ENCODE measurements at places on chromosomes 3 and 15. TPM values are rescaled to one million over a fixed set of nuclear protein-coding genes. Genes with fewer than 3 reads are reported as not detected.

DNA sequence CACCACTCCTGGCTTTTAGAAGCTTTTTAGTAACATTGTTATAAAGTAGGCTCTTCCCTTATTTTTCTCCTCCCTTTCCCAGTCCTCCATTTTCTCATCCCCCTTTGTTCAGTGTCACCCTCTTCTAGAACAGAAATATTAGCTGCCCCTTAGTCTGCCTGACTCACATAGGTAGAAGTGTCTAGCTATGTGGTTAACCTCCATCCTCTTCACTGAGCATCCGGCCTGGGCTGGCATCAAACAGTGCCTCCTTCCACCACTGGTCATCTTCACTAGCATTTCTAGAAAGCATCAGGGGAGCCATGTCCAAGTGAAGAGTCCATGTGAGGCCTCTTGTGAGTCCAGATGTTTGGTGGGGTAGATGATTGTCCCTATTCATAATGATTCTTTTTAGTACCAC, 70.0 kb upstream of the SKOR1 start:
- no peak for DNase-seq

DNA sequence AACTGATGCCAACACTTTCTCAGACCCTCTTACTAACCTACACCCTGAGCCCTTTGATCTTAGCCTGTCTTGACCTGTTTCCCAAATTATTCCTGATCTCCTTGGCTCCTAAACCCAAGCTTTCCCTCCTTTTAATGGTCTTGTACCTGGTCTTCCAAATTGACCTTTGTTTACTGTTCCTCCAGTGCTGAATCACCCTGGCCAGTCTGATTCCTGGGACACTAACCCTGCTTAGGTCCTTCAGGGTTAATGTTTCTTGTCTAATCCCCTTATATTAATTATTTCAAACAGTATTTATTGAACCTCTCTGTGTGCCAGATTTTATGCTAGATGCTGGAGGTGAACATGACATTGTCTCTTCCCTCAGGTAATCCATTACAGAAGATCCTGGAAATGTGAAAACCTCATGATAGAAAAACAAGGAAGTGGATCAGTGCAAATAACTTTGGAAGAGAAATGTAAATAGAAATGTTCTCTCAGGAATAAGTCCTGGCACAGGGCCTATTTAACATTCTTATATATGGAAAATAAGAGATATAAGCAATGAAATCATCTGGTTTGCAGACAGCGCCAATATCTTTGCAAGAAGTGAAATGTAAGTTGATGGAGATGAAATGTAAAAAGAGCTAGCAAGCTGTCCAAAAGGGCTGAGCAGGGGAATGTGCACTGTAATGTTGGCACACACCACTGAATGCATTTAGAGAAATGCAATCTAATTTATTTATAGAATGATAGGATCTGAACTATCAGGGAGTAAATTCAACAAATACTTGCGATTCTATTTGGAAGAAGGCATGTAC, 20.7 kb downstream of the HGD start:
- no peak for DNase-seq

DNA sequence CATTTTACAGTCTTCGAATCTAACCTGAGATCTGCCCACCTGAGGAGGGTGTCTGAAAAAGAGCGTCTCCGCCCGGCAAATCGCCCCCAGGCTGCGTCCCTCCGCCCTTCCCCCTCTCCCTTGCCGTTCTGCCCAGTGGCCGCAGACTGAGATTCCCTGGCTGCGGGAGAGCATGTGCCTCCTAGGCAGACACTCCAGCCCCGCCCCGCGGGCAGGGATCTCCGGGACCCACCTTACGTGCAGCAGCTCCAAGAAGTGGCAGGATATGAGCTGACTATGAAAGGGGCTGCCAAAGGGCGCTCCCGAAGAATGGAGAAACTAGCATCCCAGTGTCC, 2.7 kb upstream of the WNT5A start:
- no peak for DNase-seq

TGM5 gene
- not detected for polyA plus RNA-seq

MINAR1 gene
- 1.1 TPM for polyA plus RNA-seq

DNA sequence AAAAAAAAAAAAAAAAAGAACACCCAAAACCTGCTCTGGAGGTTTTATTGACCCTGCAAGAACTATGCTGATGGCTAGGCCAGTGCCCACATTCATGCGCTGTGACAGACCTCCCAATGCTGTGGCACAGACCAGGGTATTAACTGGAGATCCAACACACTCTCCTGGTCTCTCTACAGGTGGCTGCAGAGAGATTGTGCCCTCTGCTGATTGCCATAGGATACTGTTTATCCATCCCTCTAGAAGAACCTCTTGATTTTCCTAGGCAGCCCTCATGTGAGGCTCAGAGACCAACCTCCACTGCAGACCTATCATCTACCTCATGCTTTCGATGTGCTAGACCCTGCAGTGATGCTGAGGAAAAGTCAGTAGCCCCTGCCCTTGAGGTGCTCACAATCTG, 125.5 kb upstream of the TRIM42 start:
- no peak for DNase-seq

GRCh38 chr3:150810641-150811040, 47.7 kb upstream of the SIAH2 start:
- no peak for DNase-seq

LRTM1 gene
- polyA plus RNA-seq, result not detected

DNA sequence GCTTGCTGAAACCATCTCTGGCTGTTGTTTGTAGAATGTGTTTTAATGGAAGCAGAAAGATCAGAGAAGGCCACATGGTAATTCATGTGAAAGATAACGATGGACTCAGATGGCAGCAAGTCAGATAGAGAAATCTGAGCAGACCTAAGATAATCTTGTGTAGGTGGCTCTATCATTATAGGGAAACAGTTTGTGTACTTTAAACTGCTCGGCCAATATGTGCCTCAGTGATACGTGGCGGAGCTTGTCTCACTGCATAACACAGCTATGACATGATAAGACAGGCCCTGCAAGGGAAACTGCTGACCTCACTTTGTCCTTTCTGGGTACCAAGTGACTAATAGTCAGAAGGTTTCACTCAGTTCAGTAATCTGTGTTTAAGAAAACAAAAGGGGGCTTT, 51.0 kb downstream of the MME start:
- no peak for DNase-seq

DNA sequence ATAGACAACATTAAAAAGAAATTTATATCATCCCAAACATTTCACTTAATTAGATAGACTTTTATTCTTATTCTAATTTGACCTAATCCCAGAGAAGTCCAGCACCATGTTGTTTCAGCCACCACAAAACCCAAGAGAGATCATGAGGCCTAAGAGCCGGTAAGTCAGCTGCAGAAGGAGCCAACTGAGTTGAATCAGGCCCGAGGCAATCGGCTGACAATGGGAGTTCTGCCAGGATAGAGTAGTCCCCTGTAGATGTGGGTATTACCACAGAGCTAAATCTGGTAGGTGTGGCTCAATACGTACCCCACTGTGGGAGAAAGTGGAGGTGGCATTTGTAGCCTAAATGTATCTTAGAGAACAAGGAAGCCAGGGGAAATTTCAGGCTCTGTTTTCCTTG, 49.7 kb upstream of the UMPS start:
- no peak for DNase-seq

GRCh38 chr3:45055411-45056143, 29.5 kb downstream of the CLEC3B start:
- no peak for DNase-seq

DNA sequence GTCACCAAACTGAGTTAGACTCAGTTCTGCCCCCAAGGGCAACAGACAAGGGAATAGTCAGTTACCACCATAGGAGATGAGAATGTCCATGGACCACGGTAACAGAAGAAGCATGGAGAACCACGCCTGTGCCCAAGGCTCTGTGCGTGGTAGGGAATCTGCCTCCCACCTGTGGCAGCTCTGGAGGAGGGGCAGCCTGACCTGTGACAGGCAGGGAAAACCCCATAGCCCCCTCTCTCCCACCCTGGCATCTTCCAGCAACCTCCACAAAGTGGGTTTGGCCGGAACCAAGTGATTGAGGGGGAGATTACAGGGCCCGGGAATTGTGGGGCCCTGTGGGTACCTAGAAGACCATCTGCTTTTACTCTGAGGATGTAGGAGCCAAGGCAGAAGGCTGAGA, 14.3 kb upstream of the LTF start:
- DNase-seq, result no peak

GRCh38 chr3:198079771-198080520, 119.9 kb downstream of the LMLN start:
- no peak for DNase-seq

DNA sequence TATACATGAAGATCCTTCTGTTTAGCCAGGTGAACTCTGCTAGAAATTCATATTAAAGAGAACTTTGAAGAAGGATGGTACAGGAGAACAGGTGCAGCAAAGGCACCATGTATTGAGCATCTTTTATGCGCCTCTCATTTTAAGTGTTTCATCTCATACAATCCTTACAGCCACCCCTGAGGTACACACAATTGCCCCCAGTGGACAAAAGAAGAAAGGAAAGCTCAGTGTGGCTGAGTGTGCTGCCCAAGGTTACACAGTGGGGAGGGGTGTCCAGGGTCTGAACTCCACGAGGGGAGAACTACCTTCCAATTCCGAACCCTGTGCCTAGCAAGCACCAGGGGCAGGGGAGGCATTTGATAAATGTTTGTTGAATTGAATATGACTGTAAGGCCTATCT, 98.6 kb downstream of the MECOM start:
- DNase-seq, result no peak

DNA sequence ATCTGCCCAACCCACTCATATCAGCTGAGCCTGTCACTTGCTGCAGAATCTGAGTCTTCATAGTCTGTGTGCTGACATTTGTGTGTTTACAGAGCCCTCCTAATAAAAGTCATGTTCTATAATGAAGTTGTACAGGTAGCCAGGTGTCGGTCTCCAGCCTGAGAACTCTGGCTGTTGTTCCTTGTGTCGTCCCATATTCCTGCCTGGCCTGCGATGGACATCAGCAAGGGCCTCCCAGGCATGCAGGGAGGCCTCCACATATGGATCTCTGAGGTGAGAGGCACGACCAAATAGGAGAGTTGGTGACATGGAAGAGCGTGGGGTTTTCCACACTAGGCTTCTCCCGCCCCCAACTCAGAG, 2.9 kb downstream of the VILL start:
- DNase-seq, result no peak

CPNE9 gene
- polyA plus RNA-seq, result 0.10 TPM

DNA sequence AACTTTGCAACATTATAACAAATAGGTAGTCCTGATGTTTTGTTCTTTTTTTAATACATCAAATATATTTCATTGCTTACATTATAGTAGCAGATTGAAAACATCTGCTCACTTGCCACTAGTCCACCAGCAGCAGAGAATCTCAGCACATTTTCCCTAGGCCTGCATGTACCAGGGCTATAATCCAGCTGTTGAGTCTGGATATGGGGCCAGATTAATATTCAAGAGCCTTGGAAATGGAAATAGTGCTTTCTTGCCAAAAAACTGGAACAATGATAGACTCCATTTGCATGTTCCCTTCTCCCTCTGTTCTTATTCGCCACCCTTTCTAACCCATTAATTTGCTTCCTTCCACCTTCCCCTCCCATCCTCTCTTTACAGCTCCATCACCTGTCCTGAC, 288.0 kb downstream of the EPHA3 start:
- no peak for DNase-seq

MORC1 gene
- polyA plus RNA-seq, result 0.61 TPM

GRCh38 chr3:41317718-41318117, 118.4 kb downstream of the CTNNB1 start:
- no peak for DNase-seq

DNA sequence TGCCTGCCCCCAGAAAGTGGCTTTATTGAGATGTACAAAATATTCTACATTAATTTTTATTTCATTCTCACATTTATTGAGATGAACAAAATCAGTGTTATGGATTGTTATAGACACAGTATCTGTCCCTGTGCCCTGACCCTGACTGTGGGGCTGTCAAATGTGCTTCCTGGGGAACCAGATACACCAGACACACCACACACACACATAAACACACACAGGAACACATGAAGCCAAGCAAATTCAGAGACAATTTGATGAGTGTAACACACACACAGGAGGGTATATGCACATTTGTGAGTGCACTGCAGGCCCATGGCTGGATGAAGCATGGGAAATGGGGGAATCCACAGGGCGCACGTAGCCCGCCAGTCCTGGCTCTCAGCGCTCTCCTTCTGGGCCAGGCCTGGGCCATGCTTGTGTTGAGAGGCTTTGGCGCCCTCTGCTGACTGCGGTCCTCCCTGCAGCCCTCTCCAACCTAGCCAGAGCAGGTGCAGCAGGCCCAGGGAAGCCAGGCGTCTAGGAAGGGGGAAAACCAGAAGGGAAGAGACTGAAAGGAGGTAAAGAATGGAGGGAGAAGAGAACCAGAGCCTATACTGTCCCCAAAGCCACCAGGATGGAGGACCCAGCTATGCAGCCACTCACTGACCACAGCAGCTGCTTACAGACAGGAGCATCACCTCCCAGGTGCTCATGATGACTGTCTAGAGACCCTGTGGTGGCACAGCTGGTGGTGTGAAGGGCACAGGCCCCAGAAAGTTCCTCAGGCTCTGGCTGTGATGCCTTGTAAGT, 18.0 kb upstream of the LOXL1 start:
- no peak for DNase-seq

- no peak for DNase-seq
These were observed 113.4 kb downstream of the CMSS1 start for GRCh38 chr3:99931059-99931458.

DNA sequence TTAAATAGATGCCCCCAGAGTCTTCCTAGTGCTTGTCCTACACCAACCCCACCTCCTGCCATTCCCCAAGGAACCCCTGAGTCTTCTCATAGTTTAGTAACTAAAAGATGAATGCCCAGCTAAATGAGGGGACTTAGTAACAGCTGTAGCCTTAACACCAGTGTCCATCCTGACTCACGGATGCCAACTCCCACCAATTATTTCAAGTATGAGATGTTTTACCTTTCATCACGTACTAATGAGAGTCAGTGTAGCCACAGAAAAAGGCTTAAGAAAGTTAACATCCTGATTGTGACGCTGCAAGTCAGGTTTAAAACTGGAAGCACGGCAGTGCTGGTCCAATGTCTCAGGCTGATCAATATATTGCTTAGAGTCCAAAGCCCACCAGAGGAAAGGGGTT, 109.9 kb downstream of the FMN1 start:
- DNase-seq, result no peak

PAQR5 gene
- 33.2 TPM for polyA plus RNA-seq

GRCh38 chr15:37094333-37094914, 5.9 kb downstream of the MEIS2 start:
- DNase-seq, result no peak

DNA sequence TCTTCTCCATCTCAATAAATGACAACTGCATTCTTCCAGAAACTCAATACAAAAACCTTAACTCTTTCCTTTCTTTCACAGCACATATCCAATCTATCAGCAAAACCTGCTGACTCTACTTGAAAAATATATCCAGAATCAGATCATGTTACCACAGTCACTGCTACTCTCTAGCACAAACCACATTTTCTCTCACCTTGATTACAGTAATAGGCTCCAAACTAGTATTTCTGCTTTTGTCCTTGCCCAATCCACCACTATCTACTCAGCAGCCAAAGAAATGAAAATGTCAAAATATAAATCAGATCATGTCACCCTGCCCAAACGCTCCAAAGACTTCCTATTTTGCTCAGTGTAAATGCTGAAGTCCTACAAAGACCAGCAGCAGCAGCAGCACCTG, 15.2 kb downstream of the TMCC1 start:
- DNase-seq, result no peak

All from right renal cortex interstitium (tissue), 3 donors.